ENCODE measurements at places on chromosomes 6 and 20.

DNA sequence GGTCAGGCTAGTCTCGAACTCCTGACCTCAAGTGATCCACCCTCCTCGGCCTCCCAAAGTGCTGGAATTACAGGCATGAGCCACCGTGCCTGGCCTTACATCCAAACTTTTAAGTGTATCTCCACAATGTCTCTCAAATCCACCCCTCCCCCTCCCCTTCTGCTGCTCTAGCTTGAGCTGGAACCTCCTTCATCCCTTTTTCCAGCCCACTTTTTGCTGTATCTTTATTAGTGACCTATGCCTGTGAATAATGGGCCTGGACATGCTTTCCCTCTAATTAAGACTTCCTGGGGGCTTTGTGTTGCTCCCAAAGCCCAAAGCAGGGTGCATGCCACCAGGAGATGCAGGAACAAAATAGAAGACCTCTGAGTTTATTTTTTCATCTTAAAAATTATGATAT, 26.1 kb downstream of the TNFAIP3 start:
- DNase-seq = no peak

- no peak for DNase-seq
These were observed 181.0 kb downstream of the TFAP2C start for GRCh38 chr20:56810141-56810540.

DNA sequence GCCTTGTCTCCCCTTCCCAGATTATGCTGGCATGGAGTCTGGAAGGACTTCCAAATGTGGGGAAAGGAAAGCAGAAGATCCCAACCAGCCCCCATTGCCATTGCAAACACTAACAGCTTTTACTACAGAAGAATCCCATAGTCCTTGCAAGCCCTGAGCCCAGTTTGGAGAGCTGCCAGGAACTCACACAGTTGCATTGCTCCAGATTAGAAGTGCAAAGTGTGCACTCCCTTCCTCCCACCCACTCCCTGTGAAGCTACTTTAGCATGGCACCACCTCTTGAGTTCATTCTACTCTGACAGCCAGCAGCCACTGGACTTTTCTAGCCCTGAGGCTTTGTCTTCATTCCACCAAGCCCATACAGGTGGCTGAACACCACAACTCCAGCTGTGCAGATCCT, 67.6 kb downstream of the SLC22A2 start:
- DNase-seq = no peak

DNA sequence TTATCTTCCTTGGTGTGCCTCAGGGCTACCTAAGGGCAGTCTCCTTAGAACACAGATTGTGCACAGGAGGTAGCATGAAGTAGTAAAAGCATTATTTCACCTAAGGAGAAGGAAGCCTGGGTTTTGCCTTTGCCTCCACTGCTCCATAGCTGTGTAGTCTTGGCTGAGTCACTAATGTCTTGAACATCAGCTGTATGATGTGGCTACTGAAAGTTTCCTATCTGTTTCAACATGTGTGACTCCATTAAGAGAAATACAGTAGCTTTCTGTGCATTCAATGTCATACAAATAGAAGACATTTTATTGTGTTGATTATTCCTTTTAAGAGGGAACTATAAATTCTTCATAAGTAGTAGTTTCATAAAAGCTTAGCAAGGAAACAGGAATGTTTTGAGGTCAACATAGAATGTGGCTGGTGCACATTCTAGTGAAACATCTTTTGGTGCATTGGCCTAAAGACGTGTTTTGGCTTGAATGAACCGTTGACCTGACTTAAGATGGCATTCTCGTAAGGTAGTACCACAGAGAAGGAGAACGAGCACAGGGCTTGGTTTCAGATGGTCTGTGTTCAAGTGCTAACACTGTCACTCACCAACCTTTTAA, 70.6 kb downstream of the CTNNBL1 start:
- no peak for DNase-seq

- DNase-seq = no peak
These were observed 90.8 kb downstream of the CLIC5 start for GRCh38 chr6:45924763-45925342.
